Amniotic epithelial cell (primary cell): ENCODE measurements at places on chromosomes 7 and 10.

DNA sequence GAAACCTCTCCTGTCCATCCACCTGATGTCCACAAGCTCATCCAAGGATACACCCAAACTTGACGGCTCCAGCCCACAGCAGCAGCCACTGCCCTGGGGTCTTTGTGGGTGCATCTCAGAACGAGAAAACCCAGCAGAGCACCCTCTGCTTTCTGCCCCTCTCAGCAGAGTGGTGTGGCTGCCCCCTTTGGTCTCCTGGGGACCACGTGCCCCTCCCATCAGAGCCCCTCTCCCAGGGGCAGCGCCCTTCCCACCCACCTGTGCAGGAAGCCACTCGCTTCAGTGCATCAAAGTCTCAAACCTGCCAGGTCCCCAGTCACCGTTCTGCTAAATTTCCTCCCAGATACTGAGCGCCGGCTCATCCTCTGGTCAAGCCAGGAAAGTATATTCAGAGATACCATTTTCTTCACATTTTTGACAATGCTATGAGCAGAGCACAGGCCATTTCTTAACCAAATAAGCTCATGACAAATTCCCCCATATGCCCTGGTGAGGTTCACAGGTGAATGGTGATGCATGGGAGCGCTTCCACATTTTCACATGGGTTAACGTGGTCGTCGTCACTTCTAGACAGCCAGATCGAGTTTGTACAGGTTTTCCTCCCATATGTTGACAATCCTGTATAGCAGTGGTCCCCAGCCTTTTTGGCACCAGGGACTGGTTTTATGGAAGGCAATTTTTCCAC, 32.4 kb downstream of the CAMK2B start:
- no peak for DNase-seq

GRCh38 chr10:1461016-1461415, 276.3 kb downstream of the ADARB2 start:
- DNase-seq: no peak

DNA sequence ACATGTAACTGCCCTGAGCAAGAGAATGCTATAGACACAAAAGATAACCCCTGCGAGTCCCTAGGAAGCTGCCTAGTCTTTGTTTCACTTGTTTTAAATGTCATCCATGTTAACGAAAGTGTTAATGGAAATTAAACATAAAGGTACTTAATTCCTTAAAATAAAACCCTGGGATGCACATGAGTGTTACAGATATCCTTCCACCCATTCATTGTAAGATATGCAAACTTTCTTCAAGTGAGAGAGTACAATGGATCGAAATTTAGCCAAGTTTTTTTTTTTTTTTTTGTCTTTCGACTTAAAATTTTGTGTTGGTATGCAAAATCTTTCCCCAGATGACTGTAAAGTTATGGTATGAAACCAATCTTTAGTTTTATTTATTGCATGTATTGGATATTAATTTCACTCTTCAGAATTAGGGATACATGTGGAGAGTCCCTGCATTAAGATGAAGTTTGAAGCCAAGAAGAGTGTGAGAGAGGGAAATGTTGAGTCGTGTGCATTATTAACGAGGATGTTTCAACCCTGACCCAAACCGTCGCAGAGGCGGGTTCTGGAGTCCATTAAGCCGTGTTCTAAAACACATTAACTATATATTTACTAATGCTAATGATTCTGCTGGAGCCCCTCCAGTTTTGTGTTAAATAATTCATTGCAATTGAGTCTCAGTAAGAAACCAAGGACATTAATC, 1.6 kb downstream of the CDK14 start:
- no peak for DNase-seq

GRCh38 chr7:139345042-139345441, 3.9 kb downstream of the FMC1 start:
- no peak for DNase-seq
